RPMI7951 (cell line): ENCODE measurements at places on chromosomes 2 and 18.
A peak's percentile ranks its signal among the peaks of the same experiment; 100 is the strongest.

DNA sequence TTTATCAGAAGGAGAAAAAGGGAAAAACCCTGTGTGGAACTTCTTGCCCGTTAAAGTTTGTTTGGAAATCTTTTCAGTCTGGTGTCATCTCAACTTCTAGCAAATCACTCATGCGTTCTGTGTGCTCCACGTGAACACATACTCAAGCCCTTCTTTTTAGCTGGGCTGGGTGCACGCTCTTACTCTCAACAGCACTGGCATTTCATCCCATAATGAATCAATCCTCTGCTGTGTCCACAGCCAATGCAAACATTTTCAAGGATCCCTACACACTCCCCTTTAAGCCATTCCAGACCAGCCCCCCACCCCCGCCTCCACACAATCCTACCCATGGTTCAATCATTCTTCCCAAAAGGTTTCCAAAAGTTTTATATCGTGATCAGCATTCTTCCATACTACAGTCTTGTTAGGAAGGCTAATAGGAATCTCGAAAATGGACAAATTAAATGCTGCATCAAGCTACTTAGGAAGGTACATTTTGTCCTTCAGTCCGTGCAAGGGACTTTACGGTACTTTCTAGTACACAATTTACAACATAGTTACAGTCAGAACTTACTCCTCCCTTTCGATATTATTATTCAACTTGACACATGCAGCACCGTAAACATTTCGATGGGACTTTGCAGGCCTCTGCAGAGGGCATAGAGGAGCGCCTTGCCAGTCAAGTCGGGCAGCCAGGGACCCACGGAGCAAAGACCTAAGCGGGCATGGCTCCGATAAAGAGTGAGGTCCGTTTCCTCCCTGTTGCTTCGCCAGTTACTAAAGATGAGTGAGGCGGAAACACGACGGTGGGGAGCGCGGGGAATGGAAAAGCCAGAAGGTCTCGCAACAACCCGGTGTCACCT is 1.4 kb downstream of the PTGR3 start:
- DNase-seq: peak; percentile 36

DNA sequence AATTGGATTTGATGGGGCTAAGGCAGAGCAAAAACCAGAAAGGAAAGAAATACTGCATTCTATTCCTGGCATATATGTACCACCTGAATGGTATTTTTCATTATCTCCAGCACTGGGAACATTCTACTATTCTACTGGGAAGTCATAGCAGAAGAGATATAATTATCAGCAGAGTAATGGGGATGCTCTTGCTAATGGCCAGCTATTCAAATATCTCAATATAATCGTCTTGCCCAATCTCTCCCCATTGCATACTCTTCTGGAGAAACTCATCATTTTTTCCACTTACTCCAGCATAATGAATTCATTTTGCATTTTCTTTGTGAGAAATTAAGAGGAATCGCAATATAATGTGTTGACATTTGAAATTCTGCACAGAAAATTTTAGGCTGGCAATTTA is 1794.7 kb upstream of the PIK3C3 start:
- DNase-seq: no peak

DNA sequence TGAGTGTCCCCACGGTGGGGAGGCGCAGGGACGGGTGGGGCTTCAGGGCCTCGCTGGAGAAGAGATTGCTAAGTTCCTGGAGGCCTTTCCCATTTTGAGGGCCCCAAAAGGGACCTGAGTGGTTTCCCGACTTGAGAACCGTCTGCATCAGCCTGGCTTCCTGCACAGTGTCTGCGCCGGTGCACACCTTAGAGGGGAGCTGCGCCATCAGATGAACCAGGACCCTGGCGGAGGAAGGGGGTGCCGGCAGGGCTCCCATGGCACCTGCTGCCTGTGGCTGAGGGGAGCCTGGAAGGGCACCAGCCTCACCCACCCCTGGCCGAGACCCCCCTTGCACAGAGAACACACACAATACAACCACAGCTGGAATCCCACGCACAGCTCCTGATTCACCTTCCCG is 465.1 kb upstream of the MYT1L start:
- DNase-seq: no peak

DNA sequence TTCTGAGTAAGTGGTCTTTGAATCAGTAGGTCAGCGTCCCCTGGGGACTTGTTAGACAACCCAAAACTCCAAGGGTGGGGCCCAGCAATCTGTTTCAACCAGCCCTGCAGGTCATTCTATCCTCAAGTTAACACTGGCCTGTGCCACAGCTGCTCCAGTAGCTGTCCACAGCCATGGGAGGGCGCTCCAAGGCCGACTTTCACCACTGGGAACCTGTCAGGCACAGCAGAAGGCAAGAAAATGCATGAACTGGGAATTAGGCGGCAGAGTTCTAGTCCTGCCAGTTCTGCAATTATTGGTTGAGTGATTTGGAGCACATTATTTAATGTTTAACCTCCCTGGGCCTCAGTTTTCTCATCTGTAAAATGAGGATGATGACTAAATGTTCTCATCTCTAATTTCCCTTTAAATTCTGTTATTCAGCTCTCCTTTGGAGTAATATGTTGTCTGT is 17.4 kb upstream of the MRPL33 start:
- peak; percentile 76 for DNase-seq

- DNase-seq: no peak
Measured at GRCh38 chr2:66489436-66489835, 54.5 kb downstream of the MEIS1 start.
